Activated CD4-positive, CD25-positive, alpha-beta regulatory T cell treated with anti-CD3 and anti-CD28 coated beads, Interleukin-2, amount 50 U/mL, for 72 hours (primary cell): ENCODE measurements at places on chromosomes 6 and 20.

GRCh38 chr20:35462351-35462750, 7.0 kb downstream of the CEP250 start:
- DNase-seq = no peak

- DNase-seq = no peak
These were observed 33.2 kb upstream of the HDGFL1 start for GRCh38 chr6:22536122-22536521.

DNA sequence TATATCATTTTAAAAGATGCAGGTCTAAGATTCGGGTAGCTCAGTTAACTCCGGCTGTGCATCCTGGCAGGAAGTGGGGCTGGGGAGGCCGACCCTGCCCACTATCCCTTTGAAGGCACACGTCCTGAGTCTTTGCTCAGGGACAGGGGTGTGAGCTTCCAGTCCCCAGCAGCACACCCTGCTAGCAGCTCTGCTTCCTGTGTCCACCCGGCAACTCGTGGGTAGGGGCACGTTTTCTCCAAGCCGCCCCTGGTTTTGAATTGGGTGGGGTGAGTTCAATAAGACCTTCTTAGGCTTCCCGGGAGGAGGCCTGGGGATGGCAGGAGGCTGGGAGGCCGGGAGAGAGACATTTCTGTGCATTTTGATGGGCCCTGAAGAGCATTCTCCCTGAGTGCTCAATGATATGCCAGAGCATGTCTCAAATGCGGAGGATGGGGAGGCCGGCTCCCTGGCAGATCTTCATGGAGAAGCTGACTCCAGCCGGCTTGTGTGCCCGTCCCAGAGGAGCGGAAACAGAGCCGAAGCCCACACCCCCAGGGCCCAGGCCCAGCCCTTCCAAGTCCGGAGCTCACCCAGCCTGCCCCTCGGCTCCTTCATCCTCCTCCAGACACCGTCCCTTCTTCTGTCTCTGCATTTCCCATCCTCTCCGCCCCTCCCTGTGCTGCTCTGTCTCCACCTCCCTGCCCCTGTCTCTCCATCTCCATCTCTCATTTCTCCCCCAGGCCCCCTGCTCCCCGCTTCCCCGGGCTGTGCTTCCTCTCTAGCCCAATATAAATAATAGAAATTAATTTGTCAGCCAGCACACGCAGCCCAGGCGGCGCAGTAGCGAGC, 36.3 kb upstream of the ZFAND3 start:
- no peak for DNase-seq

GRCh38 chr6:6663421-6664135, 75.1 kb downstream of the LY86 start:
- no peak for DNase-seq

GRCh38 chr20:51871943-51872342, 69.6 kb upstream of the SALL4 start:
- no peak for DNase-seq

GRCh38 chr6:137881522-137881886, 14.4 kb downstream of the TNFAIP3 start:
- no peak for DNase-seq

DNA sequence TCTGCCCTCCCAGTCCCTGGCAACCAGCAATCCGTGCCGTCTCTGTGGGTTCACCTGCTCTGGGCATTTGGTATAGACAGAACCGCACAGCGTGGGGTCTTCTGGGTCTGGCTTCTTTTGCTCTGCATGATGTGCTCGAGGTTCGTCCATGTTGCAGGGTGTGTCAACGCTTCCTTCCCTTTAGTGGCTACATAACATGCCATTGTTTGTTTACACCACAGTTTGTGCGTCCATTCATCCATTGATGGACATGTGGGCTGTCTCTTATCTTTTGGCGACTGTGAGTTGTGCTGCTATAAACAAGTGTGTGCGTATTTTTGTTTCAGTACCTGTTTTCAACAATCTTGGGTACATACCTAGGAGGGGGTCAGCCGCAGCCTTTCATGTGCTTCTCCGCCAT, 149.5 kb upstream of the RPS6KA2 start:
- DNase-seq = no peak

DNA sequence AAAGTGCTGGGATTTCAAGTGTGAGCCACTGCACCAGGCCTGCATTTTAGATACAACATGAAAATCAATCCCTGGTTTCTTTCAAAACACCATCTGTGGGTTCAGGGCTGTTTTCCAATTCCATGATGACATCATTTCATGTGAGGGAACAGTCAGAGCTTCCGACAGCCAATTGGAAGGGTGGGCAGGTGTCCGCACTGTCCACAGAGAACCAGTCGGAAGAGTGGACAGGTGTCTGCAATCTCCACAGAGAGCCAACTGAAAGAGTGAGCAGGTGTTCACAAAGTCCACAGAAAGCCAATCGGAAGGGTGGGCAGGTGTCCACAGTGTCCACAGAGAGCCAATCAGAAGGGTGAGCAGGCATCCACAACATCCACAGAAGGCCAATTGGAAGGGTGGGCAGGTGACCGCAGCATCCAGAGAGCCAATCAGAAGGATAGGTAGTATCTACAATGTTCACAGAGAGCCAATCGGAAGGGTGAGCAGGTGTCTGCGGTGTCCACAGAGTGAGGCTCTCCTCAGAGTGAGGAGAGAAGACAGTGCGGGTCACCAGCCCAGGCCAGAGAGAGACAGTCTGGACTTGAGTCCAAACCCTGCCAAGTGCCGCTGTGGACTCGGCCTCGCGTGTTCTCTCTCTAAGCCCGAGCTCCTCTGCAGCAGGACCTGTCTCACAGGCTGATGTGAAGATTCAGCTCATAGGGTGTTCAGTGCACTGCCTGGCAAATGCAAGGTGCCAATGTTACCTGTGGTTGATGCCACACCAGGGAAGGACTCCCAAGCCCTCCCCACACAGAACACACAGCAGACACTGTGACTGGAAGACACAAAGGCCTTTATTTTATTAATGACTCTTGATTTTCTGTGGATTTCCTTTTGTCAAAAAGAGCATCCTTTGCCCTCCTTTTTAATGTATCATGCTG, 57.3 kb downstream of the DLL1 start:
- DNase-seq = no peak
